ENCODE measurements at places on chromosomes 7 and 10.

DNA sequence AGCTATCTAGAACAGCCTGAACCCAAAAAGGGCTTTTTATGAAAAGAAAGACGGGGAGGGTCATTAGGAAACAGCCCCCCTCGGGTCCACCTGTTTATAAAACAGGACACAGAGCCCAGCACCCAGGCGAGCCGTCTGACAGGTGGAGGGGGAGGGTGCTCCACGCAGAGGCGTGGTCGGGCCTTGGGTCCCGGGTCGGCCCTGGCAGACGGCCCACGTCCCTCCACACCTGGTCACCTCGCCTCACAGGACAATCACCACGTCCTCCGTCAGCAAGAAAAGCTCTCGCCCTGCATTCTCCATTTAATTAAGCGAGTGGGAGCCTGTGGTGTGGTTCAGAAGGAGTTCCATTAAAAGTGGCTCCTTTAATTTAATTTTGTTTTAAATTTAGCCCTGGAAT lies 42.3 kb upstream of the FOXL3 start:
- DNase-seq, result no peak

DNA sequence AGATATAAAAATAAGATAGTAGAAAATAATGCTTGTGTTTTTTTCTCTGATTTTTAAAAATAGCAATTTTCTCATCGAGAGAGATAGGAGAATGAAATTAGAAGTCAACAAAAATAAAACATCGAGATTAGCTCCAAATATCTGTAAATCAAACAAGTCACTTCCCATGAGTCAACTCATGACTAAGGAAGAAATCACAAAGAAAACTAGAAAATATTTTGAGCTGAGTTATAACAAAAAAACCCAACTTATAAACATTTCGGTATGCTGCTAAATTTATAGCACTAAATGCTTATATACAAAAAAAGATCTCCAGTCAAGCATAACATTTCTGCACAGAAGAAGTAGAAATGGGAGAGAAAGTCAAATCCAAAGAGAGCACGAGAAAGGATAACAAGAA lies 140.1 kb downstream of the ITGA8 start:
- no peak for DNase-seq

DNA sequence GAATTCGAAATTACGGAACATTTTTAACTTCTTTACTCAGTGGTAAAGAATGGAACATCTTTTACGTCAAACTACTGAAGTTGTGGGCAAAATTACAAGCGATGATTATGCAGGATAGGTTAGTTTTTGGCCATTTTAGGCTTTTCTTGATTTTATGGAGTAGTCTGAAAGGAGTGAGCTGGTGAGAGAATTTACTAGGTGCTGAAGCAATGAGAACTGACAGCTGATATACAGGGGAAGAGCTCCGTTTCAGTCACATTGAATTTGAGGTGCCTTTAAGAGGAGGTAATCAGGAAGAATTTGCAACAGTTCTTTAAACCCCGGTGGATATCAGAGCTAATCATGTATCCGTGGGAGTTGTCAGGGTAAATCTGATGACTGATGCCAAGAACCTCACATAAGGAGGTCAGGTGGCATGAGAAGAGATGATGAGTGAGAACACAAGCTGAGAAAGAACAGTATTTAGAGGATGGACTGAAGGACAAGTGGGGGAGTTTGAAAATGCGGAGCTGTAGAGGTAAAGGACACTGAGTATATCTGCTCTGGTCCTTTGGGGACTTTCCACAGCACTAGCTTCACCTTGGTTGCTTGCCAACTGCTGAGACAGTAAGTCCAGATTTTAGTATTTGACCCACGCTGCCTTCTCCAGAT lies 104.3 kb downstream of the AHR start:
- DNase-seq, result no peak

DNA sequence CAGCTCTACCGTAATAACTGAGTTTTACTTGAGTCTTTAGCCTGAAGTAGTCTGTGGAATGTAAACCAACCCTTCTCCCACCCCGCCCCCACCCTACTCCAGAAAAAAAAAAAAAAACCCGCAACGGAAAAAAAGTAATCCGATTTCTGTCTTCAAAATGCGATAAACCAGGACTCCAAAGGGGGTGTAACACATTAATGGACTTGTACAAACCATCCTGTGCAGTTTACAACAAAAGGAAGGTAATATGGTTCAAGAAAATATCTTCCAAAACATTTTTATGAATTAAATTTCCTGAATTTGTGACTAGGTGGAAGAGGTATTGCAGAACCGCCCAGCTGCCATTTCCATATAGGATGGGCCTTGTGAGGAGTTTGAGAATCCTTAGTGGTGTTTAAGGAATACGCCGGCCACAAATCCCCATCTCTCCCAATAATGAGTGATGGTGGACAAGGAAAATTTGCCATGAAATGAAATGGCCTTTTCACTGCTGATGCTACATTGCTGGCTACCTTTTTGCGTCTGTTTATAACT lies 10.6 kb downstream of the SKIDA1 start:
- no peak for DNase-seq

GRCh38 chr10:11037991-11038390 lies 20.3 kb downstream of the CELF2 start:
- no peak for DNase-seq

GRCh38 chr10:132814469-132814856 lies 28.5 kb upstream of the NKX6-2 start:
- DNase-seq, result no peak

- peak; percentile 88 for DNase-seq
These were observed 3.6 kb downstream of the NPM3 start for GRCh38 chr10:101779544-101780186.

DNA sequence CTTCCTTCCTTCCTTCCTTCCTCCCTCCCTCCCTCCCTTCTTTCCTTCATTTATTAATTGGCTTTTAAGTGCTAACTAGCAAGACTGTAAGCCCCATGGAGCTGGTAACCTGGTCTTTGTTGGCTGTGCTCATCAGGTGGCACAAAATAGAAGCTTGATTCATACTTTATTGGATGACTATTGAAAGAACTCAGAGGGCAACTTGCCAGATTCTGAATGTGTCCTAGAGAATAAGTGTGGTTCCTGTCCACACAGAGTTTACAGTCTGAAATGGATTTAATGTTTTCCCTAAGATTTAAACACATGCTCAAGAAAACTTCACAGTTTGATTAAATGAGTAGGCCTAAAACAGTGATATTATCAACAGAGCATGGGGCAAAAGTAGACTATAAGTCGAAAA lies 3.1 kb upstream of the CACNB2 start:
- DNase-seq, result no peak

GRCh38 chr7:128939861-128940410 lies 2.2 kb downstream of the IRF5 start:
- no peak for DNase-seq

DNA sequence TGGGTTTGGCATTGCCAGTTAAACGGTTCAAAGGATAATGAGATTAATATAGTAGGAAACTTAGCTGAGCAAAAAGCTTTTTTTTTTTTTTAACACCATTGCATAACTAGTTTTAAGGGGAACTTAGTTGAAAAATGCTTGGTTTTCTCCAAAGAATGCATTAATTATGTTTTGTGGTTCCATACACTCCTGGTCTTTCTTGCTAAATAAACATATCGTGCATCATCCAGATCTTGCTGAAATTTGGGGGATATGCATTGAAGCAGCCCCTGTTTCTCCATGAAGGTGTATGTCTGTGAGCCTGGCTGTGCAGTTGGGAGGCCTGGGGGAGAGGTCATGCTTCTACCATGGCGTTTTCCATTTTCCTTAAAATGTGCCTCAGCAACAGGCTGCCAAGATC lies 558.2 kb upstream of the GALNT17 start:
- DNase-seq, result no peak

- no peak for DNase-seq
These were observed 4.7 kb upstream of the NRBF2 start for GRCh38 chr10:63128443-63128842.

DNA sequence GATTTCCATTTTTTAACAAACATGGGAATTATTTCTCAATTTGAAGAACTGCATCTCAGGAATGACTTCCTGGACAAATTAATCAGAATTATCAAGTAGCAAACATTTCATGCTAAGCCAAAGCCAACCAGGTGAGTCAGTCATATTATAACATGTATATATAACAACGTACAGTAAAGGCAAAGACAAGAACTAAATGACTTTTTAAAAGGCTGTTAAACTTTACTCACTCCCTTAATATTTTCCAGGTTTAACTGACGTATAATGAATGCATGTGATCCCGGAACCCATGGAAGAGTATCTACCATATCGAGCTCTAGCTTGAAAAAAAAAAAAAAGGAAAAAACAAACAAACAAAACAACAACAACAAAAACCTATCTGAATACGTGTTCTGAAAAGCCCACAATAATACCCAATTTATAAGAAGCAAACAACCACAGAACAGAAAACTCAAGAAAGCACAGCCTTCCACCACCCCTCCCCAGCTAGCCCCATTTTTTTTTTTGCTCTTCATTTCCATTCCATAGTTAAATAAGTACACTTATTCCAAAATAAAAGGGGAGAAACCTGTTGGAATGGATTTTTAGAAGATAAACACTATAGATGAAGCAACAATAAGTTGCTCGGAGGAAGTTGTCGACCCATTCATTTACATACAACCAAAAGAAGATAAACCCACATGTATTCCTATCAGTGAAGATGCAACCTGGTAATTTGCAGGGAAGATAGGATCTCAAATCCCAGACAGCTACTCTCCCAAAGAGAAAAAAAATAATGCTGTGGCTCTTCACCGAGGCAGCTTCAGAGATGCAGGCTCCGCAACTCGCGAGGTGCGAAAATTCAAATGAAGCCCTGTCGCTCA lies 537 bp downstream of the NAPEPLD start:
- DNase-seq, result no peak

DNA sequence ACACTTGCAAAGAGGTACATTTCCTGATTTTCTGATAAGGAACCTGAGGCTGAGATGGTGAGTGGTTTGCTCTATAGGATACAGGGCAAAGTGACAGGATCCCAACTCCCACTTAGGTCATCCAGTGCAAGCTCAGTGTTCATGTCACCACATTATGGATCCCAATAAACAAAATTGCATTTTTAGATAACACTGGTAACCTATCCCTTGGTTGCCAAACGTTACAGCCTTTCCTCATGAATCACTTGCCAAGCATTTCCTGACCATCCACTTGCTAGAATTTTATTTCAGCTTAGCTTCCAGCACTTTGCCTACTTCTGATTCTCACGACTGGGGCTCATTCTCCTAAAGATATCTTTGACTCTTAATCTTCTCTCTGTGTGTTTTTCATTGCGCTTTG lies 131.4 kb upstream of the ODAD2 start:
- no peak for DNase-seq

GRCh38 chr7:150487625-150488024 lies 27.0 kb upstream of the GIMAP7 start:
- no peak for DNase-seq

GRCh38 chr7:53318566-53318965 lies 283.1 kb downstream of the POM121L12 start:
- no peak for DNase-seq

DNA sequence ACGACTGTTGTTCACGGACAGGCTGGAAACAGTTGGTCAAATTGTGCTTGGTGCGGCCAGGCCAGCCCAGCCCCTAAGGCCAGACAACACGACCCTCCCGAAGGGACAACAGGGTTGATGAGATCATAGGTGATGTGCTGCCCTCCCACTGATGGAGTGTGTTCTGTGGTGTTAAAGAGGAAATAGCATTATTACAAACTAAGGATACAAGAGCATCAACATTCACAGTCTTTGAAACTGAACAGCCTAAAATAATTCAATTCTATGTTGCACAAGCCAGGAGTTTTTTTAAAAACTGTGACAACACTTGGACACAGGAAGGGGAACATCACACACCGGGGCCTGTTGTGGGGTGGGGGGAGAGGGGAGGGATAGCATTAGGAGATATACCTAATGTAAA lies 87.6 kb downstream of the FAM53B start:
- DNase-seq, result no peak

- no peak for DNase-seq
These were observed 1163.2 kb upstream of the SORCS1 start for GRCh38 chr10:108327706-108328105.

- DNase-seq, result no peak
These were observed 55.4 kb downstream of the EEPD1 start for GRCh38 chr7:36208426-36208825.

GRCh38 chr10:30820261-30820991 lies 190.9 kb upstream of the LYZL2 start:
- no peak for DNase-seq

DNA sequence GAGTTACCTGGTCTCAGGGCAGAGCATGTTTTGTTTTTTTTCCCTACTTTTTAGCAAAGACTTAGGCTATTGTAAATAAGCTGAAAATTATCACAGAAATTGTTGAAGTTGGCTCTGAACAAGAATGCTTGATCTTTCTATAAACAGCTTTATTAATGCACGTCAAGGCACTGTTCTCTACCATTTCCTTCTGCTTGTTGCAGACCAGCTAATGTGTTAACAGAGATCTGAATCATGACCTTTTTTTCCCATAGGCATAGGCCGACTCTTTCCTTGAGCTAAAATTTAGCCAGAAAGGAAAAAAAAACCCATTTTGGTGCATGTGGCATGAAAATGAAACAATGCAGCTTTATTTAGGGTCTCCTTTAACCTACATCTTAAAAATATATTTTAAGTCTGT lies 248.5 kb downstream of the SDK1 start:
- no peak for DNase-seq

DNA sequence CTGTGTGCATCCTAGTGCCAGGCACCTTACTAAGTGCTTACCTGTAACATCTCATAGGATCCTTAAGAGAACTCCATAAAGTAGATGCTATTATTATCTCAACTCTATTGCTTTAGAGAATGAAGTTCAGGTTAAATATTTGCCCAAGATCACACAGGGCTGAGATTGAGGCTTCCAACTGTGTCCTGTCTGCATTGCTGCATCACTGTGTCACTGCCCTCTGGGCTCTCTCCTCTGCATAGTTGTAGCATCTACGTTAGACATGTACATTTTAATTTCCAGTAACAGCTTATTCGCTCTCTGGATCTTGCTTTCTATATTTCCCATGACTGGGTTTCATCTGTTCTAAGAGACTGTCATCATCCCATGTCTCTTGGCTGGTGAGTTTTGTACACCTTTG lies 63.6 kb upstream of the FZD8 start:
- no peak for DNase-seq

GRCh38 chr10:22356324-22356873 lies 11.1 kb downstream of the SPAG6 start:
- DNase-seq, result no peak

DNA sequence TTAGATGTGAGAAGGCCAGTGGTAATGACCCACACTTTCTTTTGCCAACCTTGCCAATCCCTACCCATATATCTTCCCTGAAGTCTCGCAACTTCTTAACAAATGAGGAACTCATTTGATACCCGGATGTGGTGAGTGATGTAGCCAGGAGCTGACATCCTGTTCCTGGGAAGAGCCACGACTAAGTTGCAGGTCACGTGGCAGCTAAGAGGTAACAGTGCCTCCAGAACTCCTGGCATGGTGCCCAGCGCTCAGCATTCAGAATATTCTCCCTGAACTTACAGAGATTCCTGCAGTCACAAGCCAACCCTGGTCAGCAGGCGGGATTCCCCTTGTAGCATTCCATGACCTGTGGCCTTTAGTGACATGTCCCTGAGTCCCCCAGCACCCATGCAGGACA lies 282.5 kb downstream of the GALNT17 start:
- DNase-seq, result no peak

- DNase-seq, result no peak
These were observed 91.9 kb downstream of the MYL10 start for GRCh38 chr7:101537205-101537604.

GRCh38 chr10:8511026-8511425 lies 456.5 kb downstream of the GATA3 start:
- DNase-seq, result no peak

Measured in activated T-cell treated with anti-CD3 and anti-CD28 coated beads, Interleukin-2, amount 50 U/mL, for 1 hour (primary cell).